Fibroblast of skin of left quadriceps (primary cell): ENCODE measurements at places on chromosomes 13 and 19.

DNA sequence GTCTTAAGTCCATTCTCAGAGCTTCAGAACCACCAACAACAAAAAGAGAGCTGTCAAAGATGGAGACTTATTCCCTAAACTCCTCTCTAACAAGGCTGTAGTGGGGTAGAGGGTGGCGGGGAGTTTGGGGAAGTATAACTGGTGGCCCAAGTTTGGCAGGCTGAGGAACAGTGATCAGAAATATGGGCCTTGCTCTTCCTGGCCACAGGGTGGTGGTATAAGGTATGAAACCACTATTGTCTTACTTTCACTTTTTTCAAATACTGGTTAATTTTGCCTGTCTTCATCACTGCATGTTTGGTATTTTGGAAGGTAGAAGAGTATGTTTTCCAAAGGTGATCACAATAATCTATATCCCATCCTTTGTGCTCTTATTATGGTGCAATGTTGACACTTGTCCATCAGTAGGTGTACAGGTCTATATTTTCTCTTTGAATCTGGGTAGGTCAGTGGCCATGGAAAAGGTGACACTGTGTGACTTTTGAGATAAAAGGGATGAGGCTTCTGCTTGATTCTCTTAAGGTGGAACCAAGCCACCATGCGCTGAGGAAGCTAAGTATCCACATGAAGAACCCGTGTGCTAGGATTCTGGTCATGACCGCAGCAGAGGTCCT lies 23.2 kb upstream of the GPC5 start:
- no peak for DNase-seq

DNA sequence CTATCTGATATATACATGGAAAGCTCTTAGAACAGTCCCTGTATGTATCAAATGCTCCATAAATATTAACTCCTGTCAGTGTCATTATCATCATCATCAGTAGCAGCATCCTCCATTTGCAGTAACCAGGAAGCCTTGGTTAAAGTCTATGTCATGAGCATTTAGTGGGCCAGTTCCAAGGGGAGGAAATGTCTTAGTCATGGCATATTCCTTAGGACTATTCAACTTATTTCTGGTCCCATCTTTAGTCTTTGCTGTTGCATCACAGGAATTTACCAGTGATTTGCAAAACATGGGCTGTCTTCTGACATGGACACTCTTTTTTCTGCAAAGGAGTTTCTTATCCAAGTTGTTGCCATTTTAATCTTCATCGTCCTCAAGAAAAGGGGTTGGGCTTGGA lies 98.4 kb downstream of the WDFY2 start:
- no peak for DNase-seq

GRCh38 chr13:24747248-24748060 lies 16.5 kb upstream of the RNF17 start:
- DNase-seq = no peak

DNA sequence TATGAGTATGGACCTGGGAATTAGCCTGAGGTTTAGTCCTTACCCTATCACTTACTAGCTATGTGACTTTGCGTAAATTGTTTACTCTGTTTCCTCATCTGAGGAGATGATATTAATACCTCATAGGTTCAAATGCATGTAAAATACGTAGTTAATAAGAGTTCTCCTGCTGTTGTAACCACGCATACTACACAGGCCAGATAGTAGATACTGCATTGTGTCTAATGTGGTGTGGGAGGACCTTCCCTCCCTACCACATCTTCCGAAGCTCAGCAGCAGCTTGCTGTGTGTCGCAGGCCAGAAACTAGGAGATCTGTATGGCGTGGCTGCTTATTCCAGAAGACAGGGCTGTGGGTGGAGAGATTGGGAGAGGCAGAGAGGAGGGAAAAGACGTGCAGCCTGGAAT lies 23.0 kb downstream of the GTF2F2 start:
- DNase-seq = no peak

- DNase-seq = no peak
Observed at GRCh38 chr19:2048959-2049740, 1.9 kb downstream of the MKNK2 start.

GRCh38 chr19:1356508-1356865 lies 27.2 kb upstream of the NDUFS7 start:
- DNase-seq = peak; percentile 71
